HFFc6 (cell line): ENCODE measurements at places on chromosomes 12 and 14.

DNA sequence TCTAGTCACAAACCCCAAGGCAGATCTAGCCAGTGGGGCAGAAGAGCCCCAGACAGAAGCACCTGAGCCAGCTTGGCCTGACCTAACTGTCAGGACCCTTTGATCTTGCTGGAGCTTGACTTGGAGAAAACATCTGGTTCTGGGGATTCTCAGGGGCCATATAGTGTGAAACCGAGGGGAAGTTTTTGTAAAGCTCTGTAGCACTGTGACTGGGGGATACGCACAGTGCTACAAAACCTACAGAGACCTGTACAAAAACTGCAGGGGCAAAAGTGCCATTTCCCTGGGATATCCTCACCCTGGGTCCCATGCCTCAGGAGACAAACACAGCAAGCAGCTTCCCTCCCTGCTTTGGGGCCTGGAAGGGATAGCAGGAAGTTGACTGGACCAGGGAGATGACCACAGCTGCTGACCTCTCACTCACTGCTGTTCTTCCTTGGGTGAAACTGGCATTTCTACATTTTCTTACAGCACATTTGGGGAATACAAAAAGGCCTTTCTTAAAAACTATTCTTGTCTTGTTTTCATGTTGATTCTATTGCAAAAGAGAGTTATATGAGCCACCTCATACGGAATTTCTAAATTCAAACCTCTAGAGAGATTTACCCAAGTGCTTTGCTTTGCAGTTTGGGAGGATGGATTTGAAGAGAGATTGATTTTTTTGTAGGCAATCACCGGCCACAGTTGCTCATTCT is 140.0 kb downstream of the DAD1 start:
- DNase-seq, result no peak

- DNase-seq, result no peak
Measured at GRCh38 chr12:87428701-87429277, 600.4 kb downstream of the C12orf50 start.

DNA sequence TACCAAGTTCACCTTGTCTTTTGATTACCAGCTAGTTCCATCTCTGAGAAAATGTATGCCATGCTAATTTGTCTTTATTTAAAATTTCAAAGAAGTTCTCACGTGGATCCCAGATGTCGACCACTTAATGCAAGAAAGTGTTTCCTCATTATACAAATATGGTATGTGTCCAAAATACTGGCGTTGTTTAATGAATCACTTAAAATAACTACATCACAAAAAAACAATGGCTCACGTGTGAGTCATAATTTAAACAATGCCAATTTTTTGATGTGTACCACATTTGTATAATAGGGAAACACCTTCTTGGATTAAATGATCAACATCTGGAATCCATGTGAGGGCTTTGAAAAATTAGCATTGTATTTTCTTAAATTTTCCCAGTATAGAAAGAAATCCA is 40.8 kb downstream of the DBX2 start:
- DNase-seq, result no peak

DNA sequence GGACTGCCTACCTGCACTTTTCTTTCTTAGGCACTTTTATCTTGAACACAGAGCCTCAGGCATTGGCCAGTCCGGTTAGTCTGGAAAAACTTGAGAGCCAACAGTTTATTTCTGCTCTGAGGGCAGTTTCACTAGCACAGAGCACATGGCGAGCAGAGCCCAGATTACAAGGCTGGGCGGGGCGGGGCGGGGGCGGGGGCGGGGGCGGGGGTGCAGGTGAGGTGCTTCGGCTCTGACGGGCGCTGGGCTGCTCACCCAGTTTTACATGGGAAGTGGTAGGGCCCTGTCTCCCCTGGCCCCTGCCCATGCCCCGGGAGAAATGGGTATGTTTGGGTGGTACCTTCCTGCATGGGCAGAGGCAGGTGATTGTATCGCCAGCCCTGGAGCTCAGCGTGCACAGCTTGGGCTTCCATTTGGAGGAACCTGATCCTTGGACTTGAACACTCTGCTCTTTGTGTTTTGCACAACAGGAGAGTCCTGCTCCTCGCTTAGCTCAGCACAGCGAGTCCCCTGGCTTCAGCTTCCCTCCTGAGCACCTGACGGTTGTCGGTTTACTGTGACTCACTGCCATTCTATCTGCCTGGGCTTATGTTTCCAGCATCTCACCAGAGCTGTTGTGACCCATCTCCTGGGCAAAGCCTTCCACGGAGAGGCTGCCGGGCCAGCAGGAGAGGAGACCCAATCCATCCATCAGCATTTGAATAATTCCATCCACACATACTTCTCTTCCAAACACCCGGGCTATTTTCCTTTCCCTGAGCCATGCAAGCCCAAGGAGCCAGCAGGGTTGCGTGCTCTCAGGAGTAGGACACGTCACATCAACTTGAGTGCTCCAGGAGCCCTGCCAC is 108.5 kb downstream of the ARF6 start:
- DNase-seq, result peak; percentile 84

DNA sequence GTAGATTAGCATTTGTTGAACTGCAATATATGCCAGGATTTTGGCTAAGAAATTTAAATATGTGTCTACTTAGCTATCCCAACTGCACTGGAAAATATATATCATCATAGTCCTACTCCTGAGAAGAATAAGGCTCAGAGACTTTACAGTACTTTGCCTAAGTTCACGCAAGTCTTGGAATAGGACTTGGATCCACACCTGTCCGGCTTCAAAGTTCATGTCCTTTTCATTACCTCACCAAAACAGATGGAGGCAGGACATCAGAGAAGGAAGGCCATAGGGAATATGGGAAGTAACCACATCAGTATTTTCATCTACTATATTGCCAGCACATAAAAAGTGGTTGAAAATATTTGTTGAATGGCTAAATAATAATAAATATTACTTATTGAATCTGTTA is 358.5 kb downstream of the PRKD1 start:
- DNase-seq, result no peak

DNA sequence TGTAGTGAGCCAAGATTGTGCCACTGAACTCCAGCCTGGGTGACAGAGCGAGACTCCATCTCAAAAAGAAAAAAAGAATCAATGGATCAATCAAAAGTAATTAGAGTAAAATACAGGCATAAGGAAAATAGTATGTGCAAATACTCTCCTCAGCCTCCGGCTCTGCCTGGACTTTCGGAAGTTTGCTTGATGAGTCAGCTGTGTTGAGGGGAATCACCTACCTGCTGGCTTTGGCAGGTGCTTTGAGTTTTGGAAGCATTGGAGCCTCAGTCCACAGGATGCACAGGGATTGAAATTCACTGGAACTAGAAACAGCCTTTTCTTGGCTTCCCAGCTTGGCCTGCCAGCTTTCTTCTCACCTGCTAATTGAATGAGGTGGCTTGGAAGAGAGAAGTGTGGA is 268.2 kb downstream of the PCNX1 start:
- no peak for DNase-seq

- DNase-seq, result no peak
Measured at GRCh38 chr12:89863968-89864367, 155.3 kb upstream of the ATP2B1 start.

DNA sequence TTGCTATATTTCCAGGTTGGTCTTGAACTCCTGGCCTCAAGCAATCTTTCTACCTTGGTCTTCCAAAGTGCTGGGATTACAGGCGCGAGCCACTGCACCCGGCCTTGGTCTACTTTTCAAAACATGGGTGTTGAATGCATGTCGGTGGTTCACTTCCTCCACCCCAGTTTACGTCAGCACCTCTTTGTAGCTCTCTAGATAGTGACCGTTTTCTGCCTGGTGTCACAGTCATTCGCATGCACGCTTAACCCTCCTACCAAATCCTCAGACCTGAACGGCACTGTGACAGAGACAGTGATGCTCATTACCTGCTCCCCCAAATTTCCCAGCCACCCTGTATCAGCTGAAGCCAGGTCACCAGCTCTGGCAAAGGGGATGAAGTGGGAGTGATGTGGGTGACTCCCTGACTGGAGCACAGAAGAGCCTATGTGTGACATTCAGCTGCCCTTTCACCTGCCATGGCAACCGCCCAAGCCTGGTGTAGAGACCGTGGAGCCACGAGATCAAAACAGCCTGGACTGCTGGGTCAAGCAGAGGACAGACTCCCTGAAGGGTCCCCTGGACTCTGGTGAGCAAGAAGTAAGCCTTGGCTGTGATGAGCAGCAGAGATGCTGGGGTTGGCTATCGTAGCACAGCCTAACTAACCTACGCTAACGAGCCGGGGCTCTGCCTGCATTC is 66.2 kb upstream of the GPR68 start:
- DNase-seq, result no peak

DNA sequence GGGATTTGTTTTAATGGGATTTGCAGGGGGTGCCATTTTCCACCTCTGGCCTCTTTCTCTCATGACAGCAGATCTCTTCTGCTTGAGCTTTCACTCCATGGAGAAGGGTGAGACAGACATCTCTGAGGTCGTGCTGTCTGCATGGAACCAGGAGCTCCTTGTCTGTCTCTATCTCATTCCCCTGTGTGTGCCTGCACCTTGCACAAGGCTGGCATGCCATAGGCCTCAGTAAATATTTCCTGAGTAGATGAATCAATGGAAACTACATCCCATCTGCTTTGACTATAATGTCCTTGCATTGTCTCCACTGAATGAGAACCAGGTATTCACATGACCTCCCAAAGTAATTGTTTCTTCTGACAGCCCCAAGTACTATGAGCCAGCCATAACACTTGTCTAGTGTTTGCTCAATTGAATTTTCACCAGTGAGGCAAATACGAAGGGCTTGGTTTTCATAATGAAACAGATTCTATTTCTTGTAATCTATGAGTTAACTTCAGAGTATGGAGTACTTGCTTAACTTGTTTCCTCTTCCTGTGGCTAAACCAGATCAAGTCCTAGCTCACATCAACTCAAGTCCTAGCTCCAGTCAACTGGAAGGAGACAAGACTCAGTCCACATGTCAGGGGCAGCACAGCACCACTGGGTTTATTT is 32.3 kb downstream of the KCNK13 start:
- DNase-seq, result peak; percentile 57

- DNase-seq, result no peak
Measured at GRCh38 chr14:64060648-64061096, 207.9 kb downstream of the SYNE2 start.
